ENCODE measurements at places on chromosomes 11 and 22. TPM values are rescaled to one million over a fixed set of nuclear protein-coding genes. Genes with fewer than 3 reads are reported as not detected.

DNA sequence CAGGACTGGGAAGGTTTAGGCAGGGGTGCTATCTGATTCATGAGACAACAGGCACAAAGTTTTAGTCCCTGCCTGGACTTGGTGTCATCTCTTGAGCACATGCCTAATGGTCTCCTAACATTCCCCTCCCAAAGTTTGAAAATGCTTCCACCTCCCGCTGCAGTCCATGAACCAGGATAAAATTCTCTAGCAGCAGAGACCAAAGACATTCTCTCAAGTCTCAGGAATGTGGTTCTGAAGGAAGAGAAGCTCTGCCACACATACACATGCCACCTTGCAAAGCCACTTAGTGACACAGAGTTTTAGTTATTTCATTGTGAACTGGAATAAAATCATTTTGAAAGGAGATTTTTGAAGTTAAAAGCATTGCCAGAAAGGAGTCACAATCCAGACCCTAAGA is 15.5 kb downstream of the OR51B6 start:
- H3K27ac ChIP-seq: no peak overlapping the region
- no peaks in the 10 kb centered on the region for H3K27me3 ChIP-seq
- no peak for DNase-seq
- no peaks in the 10 kb centered on the region for H3K4me1 ChIP-seq

DNA sequence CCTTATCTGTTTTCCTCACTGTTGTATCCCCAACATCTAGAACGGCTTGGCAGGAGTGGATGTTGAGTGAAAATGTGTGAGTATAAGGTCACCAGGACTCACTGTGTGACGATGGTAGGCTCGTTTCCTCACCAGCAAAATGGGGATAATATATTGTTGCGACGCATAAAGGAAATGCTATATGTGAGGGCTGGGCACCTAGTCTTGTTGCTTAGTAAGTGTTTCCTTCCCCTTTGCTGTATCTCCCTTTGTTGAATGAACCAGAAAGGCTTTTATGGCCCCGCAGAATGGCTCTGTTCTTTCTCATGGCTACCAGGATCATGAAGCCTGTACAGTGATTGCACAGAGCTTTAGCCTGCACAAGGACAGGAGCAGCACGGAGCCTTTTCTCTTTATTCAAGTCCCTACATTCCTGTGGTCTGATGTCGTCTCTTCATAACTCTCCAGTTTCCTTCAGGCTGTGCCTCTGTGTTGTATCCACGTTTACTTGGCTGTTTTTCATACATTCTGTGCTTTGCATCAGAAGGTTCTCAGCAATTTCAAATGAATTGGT is 5.4 kb downstream of the TNRC6B start:
- no peaks in the 10 kb centered on the region for H3K36me3 ChIP-seq
- H3K4me1 ChIP-seq: peaks cover 26% of the 10 kb centered on the region
- no peaks in the 10 kb centered on the region for H3K27me3 ChIP-seq
- DNase-seq: peak; percentile 48
- peak overlapping the region; percentile 5 for H3K27ac ChIP-seq
- H3K4me3 ChIP-seq: no peak overlapping the region

DNA sequence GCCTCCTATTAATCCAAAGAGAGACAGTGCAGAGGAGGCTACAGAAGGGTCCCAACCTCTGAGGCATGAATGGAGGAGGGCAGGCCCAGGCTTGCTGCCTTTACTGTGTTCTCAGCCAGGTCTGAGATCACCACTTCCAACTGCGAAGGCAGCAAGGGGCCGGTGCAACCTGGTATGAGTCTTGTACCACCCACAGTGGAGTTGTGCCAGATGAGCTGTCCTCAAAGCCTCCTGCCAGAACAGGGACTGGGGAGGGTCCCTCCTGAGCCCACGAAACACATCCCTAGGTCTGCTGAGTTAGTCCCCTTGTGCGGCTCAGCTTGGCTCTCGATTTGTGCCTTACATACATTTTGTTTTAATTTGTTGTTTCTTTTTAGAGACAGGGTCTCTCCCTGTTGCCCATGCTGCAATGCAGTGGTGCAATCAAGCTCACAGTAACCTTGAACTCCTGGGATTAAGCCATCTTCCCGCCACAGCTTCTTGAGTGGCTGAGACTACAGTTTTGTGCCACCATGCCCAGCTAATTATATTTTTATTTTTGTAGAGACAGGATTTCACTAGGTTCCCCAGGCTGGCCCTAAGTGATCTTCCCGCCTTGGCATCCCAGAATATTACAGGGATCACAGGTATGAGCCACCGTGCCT is 9.3 kb downstream of the MIF start:
- no peak overlapping the region for H3K27ac ChIP-seq
- no peaks in the 10 kb centered on the region for H3K36me3 ChIP-seq
- H3K27me3 ChIP-seq: no peaks in the 10 kb centered on the region
- no peak for DNase-seq

GRCh38 chr11:104199053-104199452 is 35.1 kb upstream of the PDGFD start:
- no peak for DNase-seq
- H3K27ac ChIP-seq: no peak overlapping the region
- no peak overlapping the region for H3K4me3 ChIP-seq
- no peaks in the 10 kb centered on the region for H3K27me3 ChIP-seq
- H3K4me1 ChIP-seq: no peaks in the 10 kb centered on the region
- H3K36me3 ChIP-seq: no peaks in the 10 kb centered on the region

DNA sequence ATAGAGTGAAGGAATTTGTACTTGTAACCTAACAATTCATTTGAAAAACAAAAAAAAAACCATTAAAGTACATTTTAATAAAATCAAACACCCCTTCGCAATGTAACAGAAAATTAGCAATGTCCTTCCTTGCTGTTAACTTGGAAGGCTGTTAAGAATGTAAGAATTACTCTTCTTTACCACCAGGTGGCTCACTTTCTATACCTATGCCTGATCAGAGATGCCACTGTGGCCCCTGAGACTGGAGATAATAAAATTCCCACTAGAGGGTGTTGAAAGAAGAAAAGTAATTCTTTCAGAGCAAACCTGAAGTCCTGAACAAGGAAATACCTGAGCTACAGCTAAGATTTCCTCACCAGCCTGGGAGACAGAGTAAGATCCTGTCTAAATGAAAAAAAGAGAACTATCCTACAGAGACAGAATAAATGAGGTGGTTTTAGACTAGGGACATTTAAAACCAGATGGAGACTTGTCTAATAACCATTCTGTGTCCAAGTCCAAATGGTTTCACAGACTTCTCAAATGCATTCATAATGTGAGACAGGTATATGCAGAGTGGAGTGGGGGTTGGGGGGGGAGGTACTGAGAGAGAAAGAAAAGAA is 1089.3 kb downstream of the FAM181B start:
- no peaks in the 10 kb centered on the region for H3K36me3 ChIP-seq
- no peaks in the 10 kb centered on the region for H3K27me3 ChIP-seq
- peak; percentile 58 for DNase-seq
- H3K27ac ChIP-seq: no peak overlapping the region
- H3K4me3 ChIP-seq: no peak overlapping the region

DNA sequence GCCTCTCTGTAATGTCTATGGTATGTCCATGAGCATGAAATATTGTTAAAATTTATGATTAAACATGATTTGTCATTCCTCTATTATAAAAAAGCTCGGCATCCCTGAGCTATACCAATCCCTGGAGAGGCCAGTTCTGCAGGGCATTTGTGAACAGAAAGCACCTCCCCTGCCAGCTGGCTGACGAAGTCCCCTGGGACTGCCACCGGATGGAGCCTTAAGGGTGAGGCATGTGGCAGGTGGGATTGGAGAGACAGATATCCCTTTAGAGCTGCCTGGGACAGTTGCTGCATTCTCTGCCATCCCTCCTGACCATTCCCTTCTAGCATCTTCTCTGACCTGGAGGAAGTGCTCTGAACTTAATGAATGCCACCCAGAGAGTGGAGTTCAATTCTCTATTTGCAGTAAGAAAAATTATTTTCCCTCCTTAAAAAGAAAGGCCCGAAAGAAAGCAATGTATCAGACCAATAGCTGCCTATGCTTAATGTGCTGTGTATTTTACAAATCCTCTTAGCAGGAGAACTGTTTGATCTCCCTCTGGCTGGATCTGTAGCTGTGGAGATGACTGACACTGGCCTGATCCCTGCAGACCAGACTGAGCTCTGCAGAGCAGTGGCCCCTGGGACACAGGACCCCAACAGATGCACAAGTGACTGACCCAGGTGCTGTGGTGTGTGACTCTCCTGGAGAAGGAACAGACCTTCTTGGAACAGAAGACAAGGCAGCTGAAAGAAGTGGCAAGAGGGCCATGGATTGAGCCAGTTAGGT is 219.0 kb upstream of the NAV2 start:
- no peak overlapping the region for H3K4me3 ChIP-seq
- no peaks in the 10 kb centered on the region for H3K27me3 ChIP-seq
- no peaks in the 10 kb centered on the region for H3K36me3 ChIP-seq
- no peak for DNase-seq
- H3K4me1 ChIP-seq: no peaks in the 10 kb centered on the region

- DNase-seq: no peak
- peaks cover 7% of the 10 kb centered on the region for H3K4me1 ChIP-seq
- peaks cover 10% of the 10 kb centered on the region for H3K36me3 ChIP-seq
- H3K27me3 ChIP-seq: no peaks in the 10 kb centered on the region
Measured at GRCh38 chr22:43066844-43067385, 22.3 kb downstream of the TTLL1 start.

DNA sequence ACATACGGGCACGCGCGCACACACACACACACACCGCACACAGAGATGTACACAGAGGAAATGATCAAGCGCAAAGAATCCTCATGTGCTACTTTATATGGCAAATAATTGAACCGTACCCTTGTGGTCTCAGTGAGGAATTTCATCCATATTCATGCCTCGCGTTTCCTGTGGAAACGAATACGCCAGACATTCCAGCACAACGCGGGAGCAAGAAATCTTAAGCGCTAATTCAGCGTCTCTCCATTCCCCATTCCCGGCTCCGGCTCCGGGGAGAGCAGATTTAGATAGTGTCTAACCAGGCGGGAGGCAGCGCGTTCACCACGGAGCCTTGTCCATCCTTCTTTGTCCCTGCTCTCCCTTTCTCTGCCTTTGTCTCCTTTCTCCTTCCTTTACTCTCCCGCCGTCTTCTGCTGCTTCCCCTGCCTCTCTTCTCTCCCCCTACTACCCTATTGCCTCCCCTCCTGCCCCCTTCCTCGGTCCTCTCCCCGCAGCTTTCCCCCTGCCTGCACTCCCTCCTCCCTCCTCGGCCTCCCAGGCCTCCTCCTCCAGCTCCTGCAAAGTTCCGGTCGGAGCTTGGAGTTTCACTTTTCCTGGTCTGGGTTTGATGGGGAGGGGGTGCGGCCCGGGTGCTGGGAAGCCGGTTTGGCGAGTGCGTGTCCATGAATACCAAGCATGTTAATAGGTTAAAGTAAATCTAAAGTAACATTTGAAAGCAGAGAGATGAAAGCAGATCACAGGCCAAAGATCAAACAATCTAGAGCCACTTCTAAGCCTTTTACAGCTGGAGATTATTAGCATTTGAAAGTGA is 579.3 kb downstream of the BUD13 start:
- no peak overlapping the region for H3K27ac ChIP-seq
- H3K4me3 ChIP-seq: no peak overlapping the region
- H3K27me3 ChIP-seq: peaks cover 9% of the 10 kb centered on the region
- H3K4me1 ChIP-seq: no peaks in the 10 kb centered on the region
- DNase-seq: no peak

DNA sequence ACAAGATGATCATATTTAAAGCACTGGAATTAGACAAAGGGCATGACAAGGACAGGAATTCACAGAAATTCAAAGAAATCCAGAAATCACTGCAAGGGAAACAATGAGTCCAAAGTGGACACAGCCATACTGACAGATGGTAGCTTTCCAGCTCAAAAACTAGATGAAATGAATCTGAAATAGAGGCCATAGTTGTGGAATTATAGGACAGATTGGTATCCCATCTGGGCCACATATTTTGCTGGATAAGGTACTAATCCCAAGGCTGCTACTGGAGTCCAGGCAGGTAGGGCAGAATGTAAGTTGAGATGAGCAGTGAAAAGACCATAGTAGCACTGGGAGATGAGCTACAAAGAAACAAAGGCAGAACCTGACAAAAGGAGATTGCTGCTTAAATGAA is 258.3 kb upstream of the ANO3 start:
- H3K36me3 ChIP-seq: no peaks in the 10 kb centered on the region
- no peak overlapping the region for H3K27ac ChIP-seq
- H3K4me3 ChIP-seq: no peak overlapping the region
- H3K27me3 ChIP-seq: no peaks in the 10 kb centered on the region
- H3K4me1 ChIP-seq: no peaks in the 10 kb centered on the region

DNA sequence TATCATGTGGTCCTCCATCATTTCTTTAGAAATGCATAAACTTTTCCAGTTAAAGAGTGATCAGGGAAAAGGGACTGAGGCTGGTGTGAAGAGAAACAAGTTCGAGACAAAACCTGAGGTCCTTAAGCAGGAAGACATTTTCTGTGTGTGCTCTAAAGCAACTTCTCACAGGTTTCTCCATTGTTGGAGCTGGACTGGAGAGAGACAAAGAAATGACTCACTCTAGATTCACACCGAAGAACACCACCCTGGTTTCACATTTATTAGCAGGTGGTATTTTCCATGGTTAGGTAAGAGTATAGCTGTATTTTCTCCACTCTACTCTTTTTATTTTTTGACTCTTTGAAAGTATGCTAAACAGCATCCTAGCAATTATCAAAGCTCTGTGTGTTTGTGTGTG is 736.4 kb downstream of the KCNA4 start:
- H3K4me1 ChIP-seq: no peaks in the 10 kb centered on the region
- H3K27me3 ChIP-seq: no peaks in the 10 kb centered on the region
- no peak for DNase-seq
- H3K36me3 ChIP-seq: no peaks in the 10 kb centered on the region
- no peak overlapping the region for H3K4me3 ChIP-seq
- H3K27ac ChIP-seq: no peak overlapping the region

DNA sequence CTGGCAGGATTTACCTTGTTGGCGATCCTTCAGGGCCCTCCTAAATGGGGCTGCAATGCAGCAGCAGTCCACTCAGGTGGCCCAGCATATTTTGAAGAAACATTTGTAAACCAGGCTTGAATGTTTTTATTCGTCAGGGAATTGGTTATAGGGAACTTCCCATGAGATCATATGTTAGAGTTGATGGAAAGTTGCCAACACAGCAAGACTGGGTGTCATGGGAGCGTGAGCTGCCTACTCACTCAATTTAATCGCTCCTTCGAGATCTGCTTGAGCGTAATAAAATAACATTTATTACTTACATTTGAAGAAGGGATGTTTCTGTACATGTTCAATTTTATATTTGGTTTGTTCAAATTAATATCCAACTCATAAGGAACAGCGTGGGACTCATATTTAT is 19.4 kb downstream of the OR2AT4 start:
- H3K27ac ChIP-seq: no peak overlapping the region
- H3K27me3 ChIP-seq: no peaks in the 10 kb centered on the region
- H3K4me1 ChIP-seq: no peaks in the 10 kb centered on the region
- no peak for DNase-seq
- H3K4me3 ChIP-seq: no peak overlapping the region

Gene ZNF215
- total RNA-seq: not detected

Gene TRIM29
- total RNA-seq: not detected

Gene CHST1
- total RNA-seq: not detected

Data from natural killer cell (primary cell).